ENCODE measurements at places on chromosomes 1 and 21.
A peak's percentile ranks its signal among the peaks of the same experiment; 100 is the strongest.

DNA sequence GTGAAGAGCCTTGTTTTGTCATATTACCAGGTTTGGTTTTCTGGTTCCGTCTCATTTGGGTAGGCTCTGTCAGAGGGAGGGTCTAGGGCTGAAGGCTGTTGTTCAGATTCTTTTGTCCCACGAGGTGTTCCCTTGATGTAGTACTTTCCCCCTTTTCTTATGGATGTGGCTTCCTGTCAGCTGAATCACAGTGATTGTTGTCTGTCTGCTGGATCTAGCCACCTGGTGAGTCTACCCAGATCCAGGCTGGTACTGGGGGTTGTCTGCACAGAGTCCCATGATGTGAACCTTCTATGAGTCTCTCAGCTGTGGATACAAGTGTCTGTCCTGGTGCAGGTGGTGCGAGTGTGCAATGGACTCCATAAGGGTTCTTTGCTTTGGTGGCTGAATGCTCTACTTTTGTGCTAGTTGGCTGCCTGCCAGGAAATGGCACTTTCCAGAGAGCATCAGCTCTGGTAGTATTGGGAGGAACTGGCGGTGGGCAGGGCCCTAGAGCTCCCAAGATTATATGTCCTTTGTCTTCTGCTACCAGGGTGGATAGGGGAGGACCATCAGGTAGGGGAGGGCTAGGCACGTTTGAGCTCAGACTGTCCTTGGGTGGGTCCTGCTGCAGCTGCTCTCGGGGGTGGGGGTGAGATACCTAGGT is 246.0 kb downstream of the RYR2 start:
- DNase-seq = no peak

GRCh38 chr1:151485685-151486255 is 25.4 kb upstream of the CGN start:
- no peak for DNase-seq

- DNase-seq = no peak
Measured at GRCh38 chr1:94327001-94327690, 89.8 kb upstream of the ARHGAP29 start.

DNA sequence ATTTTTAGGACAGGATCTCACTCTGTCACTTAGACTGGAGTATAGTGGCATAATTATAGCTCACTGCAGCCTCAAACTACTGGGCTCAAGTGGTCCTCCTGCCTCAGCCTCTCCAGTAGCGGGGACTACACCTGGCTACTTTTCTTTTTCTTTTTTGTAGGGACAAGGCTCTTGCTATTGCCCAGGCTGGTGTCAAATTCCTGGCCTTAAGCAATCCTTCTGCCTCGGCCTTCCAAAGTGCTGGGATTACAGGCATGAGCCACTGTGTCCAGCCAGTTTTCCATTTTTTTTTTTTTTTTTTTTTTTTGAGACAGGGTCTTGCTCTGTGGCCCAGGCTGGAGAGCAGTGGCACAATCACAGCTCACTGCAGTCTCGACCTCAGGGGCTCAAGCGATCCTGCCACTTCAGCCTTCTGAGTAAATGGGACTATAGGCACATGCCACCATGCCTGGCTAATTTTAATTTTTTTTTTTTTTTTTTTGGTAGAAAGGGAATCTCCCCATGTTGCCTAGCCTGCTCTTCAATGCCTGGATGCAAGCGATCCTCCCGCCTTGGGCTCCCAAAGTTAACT is 20.6 kb upstream of the CEP85 start:
- DNase-seq = no peak

GRCh38 chr1:110084227-110085078 is 14.0 kb upstream of the ALX3 start:
- DNase-seq = no peak

DNA sequence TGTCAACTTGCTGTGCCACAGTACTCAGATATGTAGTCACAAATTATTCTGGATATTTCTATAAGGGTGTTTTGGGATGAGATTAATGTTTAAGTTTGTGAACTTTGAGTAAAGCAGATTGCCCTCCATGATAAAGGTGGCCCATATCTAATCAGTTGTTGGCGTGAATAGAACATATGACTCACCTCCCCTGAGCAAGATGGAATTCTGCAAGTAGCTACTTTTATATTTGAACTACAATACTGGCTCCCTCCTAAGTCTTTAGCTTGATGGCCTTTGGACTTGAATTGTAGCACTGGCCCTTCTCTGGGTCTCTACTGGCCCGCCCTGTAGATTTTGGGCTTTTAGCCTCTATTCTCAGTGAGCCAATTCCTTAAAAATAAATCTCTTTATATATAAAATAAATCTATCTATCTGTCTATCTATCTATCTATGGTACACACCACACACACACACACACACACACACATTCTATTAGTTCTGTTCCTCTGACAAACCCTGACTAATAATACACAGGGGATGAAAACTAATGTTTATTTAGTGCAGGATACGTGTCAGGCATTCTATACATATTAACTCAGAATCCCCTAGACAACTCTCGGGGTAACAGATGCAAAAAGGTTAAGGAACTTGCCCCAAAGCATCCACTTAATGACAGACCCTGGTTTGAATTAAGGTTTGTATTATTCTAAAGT is 37.9 kb upstream of the PDC start:
- no peak for DNase-seq

DNA sequence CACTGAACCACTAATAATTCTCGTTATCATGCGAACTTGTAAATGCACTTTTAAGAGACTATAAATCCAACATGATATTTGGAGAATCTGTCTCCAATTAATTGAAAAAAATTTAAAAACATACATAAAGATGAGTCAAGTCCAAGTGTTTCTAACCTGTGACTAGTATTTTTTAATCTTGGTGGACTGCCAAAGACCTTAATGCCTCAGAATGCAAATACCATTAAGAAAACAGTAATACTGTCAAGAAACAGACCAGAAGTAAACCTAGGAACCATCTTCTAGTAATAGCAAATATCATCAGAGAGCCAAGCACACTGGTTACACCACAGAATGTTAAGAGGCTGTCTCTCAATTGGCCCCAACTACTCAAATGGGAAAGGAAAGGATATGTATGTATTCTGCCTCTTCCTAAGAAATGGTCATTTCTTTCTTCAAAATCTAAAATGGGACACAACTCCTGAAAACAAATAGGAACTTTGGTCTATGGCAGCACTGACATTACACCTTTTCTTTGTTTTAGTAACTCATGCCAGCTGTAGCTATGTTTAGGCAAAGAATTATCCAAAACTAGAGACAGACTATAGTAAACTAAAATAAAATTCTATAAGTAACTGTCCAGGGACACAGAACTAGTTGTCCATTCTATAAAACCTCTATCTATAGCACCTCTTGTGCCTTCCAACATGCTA is 15.8 kb downstream of the SCYL3 start:
- no peak for DNase-seq

GRCh38 chr1:24085546-24085945 is 26.4 kb downstream of the MYOM3 start:
- DNase-seq = no peak

GRCh38 chr1:6512908-6513280 is 21.4 kb upstream of the PLEKHG5 start:
- DNase-seq = no peak

- no peak for DNase-seq
Measured at GRCh38 chr1:30130099-30130498, 593.3 kb downstream of the MATN1 start.

- no peak for DNase-seq
Measured at GRCh38 chr1:178649582-178650350, 75.3 kb upstream of the RALGPS2 start.

- DNase-seq = peak; percentile 37
Measured at GRCh38 chr1:36776948-36777831, 257.1 kb downstream of the GRIK3 start.

DNA sequence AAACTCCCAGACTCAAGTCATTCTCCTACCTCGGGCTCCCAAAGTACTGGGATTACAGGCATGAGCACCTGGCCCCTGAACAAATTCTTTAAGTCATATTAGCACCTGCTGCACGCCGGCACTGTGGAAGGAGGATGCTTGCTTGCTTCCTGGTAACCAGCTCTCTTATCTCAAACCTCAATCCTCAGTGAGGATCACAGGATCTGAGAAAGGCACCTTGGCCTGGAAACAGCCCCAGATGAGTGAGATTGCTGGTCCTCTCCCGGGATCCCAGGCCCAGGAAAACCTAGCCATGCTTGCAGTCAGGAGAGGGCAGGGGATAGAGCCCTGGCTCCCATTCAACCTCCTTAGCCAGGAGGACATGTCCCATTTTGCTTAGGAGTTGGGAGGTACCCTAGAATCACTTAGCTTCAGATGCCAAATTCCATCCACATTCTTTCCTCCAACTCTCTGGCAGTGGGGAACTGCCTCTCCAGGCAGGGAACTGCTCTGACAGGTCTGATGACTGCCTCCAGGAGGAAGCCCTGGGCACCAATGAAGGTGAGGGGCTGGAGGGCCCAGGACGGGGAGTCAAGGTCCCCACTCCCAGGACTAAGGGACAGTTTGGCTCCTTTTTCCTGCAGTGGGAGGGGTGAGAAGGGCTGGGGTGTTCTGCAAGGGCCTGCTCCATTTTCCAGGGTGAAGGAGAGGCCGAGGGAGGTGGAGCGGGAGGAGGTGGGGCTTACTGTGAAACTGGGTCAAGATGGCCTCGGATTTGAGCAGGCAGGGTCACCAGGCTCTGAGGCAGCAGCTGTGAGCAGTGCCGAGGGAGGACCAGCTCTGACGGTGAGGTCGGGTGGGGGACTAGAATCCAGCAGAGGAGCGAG is 9.5 kb downstream of the GPR37L1 start:
- no peak for DNase-seq

GRCh38 chr1:233815865-233816264 is 88.6 kb upstream of the SLC35F3 start:
- DNase-seq = no peak

Data from left renal cortex interstitium (tissue), 4 donors.